ENCODE measurements at places on chromosomes 3 and 15. TPM values are rescaled to one million over a fixed set of nuclear protein-coding genes. Genes with fewer than 3 reads are reported as not detected.

PAK6 gene
- total RNA-seq: 35.6 TPM

CELSR3 gene
- total RNA-seq: 0.31 TPM

MORC1 gene
- total RNA-seq: not detected

ABI3BP gene
- 68.7 TPM for total RNA-seq

PLS1 gene
- 14.8 TPM for total RNA-seq

CYP11A1 gene
- total RNA-seq: 17.0 TPM

TEX9 gene
- total RNA-seq: 6.4 TPM

MELTF gene
- 3.5 TPM for total RNA-seq

SCG5 gene
- total RNA-seq: not detected

KCNAB1 gene
- total RNA-seq: 0.64 TPM

CCR3 gene
- total RNA-seq: not detected

GPR156 gene
- not detected for total RNA-seq

DPPA2 gene
- not detected for total RNA-seq

ZPLD1 gene
- not detected for total RNA-seq

EIF5A2 gene
- total RNA-seq: 6.0 TPM

NOP10 gene
- total RNA-seq: 165 TPM

ACTC1 gene
- total RNA-seq: 0.38 TPM

UNC13C gene
- 0.18 TPM for total RNA-seq

FSIP1 gene
- not detected for total RNA-seq

EPHB1 gene
- 1.00 TPM for total RNA-seq

NANOGP8 gene
- total RNA-seq: 0.95 TPM
